ENCODE measurements at places on chromosomes 7 and 10.

DNA sequence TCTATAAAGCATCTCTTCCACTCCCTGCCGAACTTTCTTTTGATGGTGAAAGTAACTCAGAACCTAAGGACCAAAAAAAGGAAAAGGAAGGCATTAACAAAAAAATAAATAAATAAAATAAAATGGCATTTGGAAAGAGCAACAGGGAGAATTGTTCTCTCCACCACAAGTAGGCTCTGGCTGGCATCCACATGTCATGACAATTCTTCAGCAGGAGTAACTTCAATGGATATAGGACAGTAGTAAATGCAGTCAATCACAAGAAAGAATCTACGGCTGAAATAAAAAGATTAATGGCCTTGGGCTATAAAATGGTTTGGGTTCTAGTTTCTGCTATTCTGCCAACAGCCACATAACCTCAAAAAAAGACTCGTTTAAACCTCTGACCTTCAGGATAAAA is 23.9 kb downstream of the NCAPG2 start:
- no peak for ATAC-seq

- no peak for ATAC-seq
Observed at GRCh38 chr10:91629715-91630549, 2.9 kb downstream of the PPP1R3C start.

GRCh38 chr10:7475939-7476338 is 65.1 kb upstream of the SFMBT2 start:
- no peak for ATAC-seq

- peak; percentile 80 for ATAC-seq
Observed at GRCh38 chr7:36506820-36507219, 117.2 kb downstream of the ANLN start.

DNA sequence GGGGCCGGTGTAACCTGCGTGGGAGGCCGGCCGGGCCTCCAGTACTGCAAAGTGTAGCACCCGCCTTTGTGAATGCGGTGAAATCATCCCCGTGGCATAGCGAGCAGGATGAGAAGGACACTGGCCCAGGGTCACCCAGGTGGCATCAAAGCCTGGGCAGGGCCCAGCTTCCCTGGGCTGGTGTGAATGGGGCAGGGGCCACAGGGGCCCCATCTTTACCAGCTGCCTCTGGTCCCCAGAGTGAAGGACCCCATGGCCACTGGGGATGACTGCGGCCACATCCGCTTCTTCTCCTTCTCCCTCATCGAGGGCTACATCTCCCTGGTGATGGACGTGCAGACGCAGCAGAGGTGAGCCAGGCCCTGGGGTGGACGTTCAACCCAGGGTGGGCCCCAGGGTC is 53.8 kb downstream of the RCC1L start:
- ATAC-seq, result no peak

DNA sequence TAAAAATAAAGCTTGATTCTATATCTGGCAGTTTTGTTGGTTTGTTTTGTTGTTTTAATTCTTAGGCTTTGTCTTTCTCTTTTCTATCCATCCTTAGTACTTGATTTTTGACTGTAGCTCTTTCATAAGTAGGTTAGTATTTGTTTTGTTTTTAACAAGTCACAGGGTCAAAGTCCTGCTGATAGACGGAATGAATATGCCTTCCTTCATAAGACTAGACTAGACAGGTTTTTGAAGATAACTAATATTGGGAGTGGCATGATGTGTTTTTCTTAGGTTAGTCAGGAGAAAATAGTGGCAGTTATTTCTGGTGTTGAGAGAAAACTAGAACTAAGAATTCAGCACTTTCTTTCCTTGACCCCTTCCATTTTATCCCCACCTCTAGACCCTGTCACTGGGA is 50.4 kb downstream of the CASD1 start:
- no peak for ATAC-seq
